Endothelial cell of umbilical vein (primary cell): ENCODE measurements at places on chromosomes 1 and 21.

DNA sequence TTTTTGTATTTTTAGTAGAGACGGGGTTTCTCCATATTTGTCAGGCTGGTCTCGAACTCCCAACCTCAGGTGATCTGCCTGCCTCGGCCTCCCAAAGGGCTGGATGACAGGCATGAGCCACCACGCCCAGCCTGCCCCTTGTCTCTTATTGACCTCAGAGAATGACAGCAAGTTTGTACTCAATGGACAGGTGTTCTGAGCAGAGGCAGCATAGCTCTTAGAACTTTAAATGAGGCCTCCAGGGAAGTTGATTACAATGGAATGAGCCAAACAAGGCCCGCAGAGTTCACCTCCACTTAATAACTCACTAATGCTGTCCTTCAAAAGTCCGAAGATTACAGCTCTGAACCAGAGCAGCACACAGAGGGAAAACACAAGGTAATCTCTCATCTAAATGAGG lies 10.9 kb downstream of the TMPRSS2 start:
- no peak for DNase-seq

GRCh38 chr1:115534106-115534505 lies 107.7 kb upstream of the VANGL1 start:
- DNase-seq, result no peak

- DNase-seq, result no peak
Measured at GRCh38 chr1:30277911-30278310, 445.5 kb downstream of the MATN1 start.

DNA sequence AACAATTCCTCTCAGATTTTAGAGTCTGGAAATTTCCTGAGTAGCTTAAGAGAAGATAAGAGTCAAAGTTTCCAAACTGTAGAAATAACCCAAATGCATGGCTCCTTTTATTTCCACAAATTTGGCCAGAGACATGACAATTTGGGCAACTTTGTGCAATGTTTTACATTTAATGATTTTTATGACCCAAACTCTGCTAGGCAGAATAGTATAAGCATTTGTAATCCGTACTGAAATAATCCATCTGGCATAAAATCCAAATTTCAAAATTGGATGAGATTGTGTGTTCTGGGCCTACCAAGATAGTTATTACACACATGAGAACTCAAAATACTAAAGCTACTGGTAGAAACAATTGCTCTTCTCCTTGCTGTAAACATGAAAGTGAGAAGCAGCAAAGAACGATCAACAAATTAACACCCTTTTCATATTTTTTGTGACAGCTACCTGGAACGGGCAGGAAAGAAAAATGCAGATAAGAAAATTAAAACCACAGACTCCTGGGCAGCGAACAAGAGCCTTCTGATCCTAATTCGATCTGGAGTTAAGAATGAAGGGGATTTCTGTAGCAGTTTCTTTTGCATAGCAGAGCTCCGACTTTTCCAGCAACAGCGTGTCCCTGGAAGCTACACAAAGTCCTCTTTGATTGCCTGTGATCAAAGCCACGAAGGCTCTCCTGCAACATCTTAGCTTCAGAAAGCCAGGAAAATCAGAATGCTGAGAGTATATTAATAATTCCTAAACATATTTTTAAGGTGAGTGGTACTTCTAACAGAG lies 191.2 kb downstream of the GRIK1 start:
- no peak for DNase-seq

GRCh38 chr1:93433407-93433961 lies 14.4 kb upstream of the FNBP1L start:
- DNase-seq, result no peak

DNA sequence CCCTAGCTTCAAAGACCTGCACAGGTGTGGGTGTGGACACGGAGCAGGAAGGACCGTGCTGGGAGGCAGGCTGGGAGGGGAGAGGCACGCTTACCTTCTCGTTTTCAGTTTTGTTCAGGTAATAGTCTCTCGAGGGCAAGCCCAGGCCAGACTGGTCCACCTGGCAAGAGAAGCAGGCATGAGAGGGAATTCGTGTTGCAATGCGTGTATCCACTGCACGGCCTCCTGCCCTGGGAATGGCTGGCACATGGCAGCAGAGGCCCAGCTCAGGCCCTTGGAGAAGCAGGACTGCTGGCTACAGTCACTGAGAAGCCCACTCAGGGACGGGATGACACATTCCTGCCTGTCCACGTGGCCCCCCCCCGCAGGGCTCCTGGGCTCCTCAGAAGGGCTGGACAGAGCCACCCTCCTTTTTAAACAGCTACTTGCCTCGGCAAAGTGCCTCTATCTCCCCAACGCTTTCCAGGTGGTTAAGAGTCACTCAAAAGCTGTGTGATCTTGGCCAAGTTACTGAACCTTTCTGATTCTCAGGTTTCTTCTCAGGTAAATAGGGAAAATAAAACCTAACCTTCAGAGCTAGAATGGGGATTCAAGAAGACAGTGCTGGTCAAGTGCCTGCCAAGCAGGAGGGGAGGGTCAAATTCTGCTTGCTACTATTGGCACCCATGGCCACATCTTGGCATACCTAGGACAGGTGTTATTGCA lies 32.7 kb downstream of the ECE1 start:
- no peak for DNase-seq

- no peak for DNase-seq
Measured at GRCh38 chr1:63407002-63407401, 39.6 kb downstream of the ALG6 start.

GRCh38 chr1:98130408-98130807 lies 209.6 kb upstream of the DPYD start:
- no peak for DNase-seq

DNA sequence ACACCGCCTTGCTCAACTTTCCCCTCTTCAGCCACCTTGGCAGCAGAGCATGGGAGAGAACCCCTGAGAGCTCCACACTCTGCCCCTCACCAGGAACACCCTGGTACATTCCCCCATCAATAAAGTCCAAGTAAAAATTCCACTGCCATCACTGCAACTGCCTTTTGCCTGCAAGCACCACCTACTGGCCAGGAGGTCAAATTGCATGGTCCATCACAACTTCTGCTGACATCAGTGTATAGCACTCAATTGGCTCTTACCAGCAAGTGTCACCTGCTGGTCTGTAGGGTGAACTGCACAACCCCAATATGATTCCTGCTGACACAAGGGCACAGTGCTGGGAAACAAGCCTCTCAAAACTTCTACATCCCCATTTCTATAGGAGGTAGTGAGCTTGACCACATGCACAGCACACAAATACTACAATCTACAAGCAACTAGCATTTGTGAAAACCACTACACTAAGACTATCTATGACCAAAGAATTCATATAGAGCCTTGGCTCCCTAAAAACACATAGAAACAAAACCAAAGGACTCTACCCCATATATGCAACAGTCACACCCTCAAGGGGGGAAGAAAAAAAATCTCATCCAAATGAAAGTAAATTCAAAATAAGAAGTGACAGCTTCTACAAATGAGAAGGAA lies 69.2 kb downstream of the FASLG start:
- DNase-seq, result peak; percentile 9

GRCh38 chr1:198776602-198777029 lies 137.8 kb downstream of the PTPRC start:
- peak; percentile 98 for DNase-seq

- DNase-seq, result no peak
Measured at GRCh38 chr1:209038735-209039134, 544.8 kb upstream of the CAMK1G start.

- no peak for DNase-seq
Measured at GRCh38 chr1:174406421-174406820, 41.3 kb upstream of the GPR52 start.

GRCh38 chr1:91831132-91831930 lies 54.6 kb downstream of the TGFBR3 start:
- DNase-seq, result no peak

DNA sequence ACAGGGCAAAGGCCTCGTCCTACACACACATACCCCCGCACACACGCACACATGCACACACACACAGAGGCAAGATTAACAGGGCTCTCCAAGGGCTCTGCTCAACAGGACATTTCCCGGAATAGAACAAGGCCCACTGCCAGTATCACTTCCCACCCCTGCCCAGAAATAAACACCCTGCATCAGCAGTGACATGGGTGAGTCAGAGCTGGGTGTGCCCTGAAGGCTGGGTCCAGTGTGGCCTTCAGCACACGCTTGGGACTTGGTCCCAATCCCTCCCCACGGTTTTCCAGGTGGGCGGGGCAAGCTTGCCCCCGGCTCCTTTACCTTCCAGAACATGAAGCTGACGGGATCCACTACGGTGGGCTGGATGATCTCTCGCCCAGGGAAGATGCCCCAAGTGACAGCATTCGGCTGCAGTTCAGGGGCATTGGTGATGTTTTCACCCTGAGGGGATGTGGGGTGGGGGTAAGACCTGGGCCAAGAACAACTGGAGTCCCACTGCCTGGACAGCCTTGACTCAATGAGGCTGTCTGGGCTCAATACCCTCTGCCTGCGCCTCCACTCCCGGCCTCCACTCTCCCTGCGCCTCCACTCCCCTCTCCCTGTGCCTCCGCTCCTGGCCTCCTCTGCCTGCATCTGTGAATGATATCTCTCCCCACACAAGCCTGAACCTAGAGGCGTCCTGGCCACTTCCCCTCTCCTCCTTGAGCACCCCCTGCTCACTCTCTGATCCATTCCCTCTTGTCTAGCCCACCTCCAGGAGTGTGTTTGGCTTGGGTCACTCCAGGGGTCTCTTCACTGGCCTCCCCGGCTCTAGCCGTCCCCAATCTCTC lies 14.7 kb downstream of the MTHFR start:
- peak; percentile 81 for DNase-seq

GRCh38 chr1:240020871-240021270 lies 70.8 kb upstream of the FMN2 start:
- DNase-seq, result no peak

GRCh38 chr1:76585980-76586674 lies 281.2 kb upstream of the ST6GALNAC5 start:
- DNase-seq, result no peak

GRCh38 chr1:65423884-65424572 lies 3.6 kb downstream of the LEPR start:
- peak; percentile 86 for DNase-seq

- DNase-seq, result no peak
Measured at GRCh38 chr1:203289982-203290260, 15.4 kb upstream of the BTG2 start.

GRCh38 chr21:39661121-39661520 lies 48.4 kb downstream of the B3GALT5 start:
- DNase-seq, result no peak

- no peak for DNase-seq
Measured at GRCh38 chr1:223413216-223413615, 20.0 kb downstream of the CCDC185 start.

- peak; percentile 86 for DNase-seq
Measured at GRCh38 chr1:66505671-66506392, 28.1 kb upstream of the SGIP1 start.

- DNase-seq, result no peak
Measured at GRCh38 chr1:206089341-206089740, 27.8 kb downstream of the AVPR1B start.

DNA sequence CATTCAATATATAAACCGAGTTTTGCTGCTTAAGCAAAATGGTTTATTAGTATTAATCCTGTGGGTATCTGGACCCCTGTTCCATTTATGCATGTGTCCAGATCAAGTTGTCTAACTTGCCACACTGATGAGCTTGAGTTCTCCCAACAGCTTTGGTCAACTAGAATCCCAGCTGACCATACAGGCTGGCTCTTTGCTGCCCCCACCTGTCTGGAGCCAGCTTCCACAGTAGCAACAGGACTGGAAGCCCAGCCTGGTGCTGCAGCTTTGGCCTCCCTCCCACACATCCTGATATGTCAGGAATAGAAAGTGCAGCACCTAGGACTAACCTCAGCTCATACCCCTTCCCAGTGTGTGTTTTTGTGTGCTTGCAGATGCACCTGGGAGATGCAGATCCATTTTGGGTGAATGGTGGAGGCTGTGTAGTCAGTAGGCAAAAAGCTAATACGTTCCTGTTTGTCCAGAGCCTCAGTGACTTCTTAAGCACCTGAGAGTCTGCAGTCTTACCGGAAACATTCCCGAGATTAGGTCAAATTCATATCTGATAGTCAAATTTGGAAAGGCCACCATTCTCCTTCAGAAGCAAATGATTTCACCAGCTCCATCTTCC lies 40.9 kb upstream of the BEND5 start:
- no peak for DNase-seq

- no peak for DNase-seq
Measured at GRCh38 chr1:82065916-82066315, 265.2 kb downstream of the ADGRL2 start.

DNA sequence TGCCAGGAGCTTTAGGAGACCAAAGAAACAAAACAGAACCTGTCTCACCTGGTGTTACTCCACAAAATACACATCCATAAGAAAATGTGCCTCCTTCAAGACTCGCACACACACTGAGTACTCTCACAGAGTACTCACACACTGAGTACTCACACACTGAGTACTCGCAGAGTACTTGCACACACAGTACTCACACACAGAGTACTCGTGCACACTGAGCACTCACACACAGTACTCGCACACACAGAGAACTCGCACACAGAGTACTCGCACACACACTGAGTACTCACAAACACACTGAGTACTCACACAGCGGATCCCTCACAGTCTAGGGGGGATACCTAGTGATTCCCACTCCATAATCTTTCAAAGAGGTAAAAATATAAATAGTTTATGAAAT lies 40.3 kb downstream of the PCSK9 start:
- no peak for DNase-seq

GRCh38 chr1:195933835-195934234 lies 674.4 kb downstream of the KCNT2 start:
- DNase-seq, result no peak
